ENCODE measurements at places on chromosomes 2 and 18.

GRCh38 chr2:69774984-69775982 is 33.3 kb downstream of the ANXA4 start:
- no peak for DNase-seq

- no peak for DNase-seq
Observed at GRCh38 chr2:36993841-36994620, 27.7 kb upstream of the STRN start.

DNA sequence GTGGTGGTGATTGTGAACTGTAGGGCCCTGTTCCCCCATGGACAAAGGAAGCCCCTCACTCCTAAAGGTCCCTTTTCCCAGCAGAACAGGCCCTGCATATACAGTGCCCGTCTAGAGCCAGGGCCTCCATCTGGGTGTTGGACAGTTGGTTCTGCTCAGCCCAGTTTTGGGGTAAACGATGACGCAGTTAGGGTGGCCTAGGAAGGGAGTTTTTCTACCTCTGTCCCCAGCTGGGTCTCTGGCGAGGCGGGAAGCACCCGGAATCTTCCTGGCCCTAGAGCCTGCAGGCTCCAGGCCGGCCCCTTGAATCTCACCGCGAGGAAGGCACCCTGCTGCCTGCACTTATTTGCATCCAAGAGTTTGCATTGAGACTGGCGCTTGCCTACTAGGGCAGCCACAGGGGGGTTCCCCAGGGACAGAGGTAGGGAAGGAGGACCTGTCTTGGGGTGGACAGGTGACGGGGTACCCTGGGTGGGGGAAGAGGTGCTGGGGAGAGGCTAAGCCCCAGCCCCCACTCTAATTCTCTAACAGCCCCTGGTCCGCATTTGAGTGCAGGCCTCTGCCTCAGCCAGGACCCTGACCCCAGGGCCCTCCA is 529 bp upstream of the MTA3 start:
- no peak for DNase-seq

- DNase-seq, result no peak
Observed at GRCh38 chr2:205778356-205778755, 96.1 kb downstream of the NRP2 start.

GRCh38 chr2:128279786-128280157 is 38.9 kb downstream of the HS6ST1 start:
- DNase-seq, result no peak

GRCh38 chr2:108270768-108271506 is 17.8 kb upstream of the SULT1C2 start:
- no peak for DNase-seq

GRCh38 chr2:41475959-41476358 is 571.9 kb upstream of the PKDCC start:
- DNase-seq, result no peak

- no peak for DNase-seq
Observed at GRCh38 chr18:25830787-25831186, 259.6 kb downstream of the SS18 start.

DNA sequence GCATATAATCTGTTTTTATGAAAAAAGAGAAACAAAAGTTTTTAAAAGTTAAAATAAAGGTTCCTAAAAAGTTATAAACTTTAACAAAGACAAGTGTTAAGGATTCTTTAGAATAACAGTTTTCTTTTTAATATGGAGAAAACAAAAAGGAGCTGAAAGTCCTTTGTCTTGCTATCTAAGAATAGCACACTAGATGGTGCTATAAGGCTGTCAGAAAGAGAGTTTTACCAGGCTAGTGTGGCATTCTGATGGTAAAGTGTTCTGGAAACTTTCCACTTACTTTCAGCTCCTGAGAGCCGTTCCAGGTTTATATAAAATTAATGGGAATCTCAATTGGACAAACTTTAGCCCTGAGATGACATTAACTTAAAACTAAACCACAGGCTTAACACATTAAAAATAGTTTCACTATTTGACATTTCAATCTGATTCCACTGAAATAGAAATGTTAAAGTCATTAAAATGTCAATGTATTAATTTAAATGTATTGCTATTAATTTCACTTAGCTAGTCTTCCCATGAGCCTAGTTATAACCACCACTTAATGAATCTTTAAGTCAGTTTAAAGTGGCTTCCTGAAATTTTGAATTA is 3.7 kb downstream of the FBXO48 start:
- DNase-seq, result no peak

- no peak for DNase-seq
Observed at GRCh38 chr18:68429841-68430240, 285.1 kb downstream of the TMX3 start.

GRCh38 chr2:162232671-162233070 is 10.6 kb downstream of the FAP start:
- DNase-seq, result no peak

GRCh38 chr2:25131567-25132298 is 36.6 kb downstream of the POMC start:
- no peak for DNase-seq

DNA sequence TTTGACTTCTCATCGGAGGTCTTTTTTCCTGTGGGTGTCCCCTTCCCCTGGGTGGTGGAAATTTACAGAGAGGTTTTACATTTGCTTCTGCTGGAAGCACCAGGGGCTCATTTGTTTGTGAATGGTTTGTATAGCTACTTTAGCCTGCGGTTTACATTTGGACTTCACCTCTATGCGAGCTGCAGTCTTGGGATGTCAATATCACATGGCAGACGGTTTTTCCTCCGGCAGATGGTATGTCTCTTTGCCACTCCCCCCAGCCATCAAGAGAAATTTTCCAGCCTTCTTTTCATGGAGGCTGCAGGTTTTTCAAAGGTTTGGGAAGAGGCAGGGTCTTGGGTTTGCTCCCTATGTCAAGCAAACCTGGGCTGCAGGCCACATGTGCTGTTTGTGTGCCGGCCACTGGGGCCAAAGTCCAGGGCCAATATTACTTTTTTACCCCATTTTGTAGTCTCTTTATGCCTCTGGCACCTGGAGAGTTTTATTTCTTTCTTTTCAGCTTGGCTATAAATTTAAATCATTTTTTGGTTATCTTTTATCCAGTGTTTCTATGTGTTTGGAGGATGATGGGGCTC is 23.9 kb upstream of the BOD1L2 start:
- DNase-seq, result no peak

DNA sequence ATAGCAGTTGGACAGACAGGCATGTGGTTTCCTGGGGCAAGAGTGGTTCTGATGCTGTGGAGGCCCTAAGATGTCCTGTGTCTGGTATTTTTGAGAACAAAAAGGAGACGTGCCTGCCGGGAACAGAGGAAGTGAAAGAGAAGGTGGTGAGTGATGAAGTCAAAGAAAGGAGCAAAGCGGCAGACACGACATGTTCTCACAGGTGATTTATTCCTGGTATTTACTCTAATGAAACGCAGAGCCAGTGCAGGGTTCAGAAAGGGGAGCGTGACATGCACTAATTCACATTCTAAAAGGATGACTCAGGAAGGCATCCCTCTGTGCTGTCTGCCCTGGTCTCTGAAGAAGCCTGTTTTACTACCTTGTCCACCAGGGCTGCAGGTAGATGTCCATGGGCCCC is 211.0 kb downstream of the KCNE4 start:
- no peak for DNase-seq

DNA sequence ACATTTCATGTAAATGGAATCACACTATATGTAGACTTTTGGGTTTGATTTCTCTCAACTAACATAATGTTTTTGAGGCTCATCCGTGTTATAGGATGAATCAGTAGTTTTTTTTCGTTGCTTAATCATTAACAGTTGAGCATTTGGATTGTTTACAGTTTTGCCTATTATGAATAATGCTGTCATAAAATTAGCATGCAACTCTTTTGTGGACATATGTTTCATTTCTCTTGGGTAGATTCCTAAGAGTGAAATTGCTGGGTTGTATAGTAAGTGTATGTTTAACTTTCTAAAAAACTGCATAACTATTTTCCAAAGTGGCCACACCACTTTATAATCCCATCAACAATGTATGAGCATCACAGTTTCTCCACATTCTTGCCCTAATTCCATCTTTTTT is 7.7 kb upstream of the RHBDD1 start:
- no peak for DNase-seq

GRCh38 chr2:218319813-218320365 is 27.6 kb upstream of the TMBIM1 start:
- no peak for DNase-seq

DNA sequence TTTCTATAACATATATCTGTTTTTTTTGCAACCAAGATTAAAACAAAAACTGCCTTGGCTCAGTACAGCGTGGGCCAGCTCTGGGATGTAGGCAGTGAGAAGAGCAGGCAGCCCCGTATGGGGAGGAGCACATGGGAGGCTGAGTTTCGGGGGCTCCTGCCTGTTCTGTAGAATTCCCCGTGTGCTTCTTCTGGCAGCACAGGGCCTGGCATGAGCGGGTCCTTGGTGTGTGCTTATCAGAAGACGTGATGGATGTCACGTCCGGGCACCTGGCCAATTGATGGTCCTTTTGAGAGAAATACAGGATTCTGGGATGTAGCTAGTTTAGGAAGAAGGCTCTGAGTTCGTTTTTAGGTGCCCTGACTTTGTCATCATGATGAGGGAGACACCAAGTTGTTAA is 16.2 kb downstream of the IMPA2 start:
- DNase-seq, result no peak

DNA sequence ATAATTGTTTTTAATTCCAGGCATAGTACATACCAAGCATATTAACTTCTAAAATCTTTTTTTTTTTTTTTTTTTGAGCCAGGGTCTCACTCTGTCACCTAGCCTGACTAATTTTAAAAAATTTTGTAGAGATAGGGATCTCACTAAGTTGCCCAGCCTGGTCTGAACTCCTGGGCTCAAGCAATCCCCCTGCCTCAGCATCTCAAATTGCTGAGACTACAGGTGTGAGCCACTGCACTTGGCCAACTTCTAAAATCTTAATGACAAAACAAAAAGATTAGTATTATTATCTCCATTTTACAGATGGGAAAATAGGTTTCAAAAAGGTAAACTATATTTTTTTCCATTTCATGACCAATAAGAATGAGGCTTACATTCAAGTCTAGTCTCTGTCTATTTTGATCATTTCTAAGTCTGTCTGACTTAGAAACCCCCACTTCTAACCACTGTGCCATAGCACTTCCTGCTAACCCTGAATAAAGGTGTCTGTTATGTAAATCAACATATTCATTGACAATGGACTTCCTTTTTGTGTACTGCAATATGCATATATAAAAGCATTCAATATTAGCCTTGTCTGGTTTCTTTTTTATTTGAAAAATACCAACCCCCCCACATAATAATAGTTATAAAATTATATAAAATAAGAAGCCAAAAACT is 28.7 kb upstream of the ZEB2 start:
- no peak for DNase-seq

GRCh38 chr2:234329202-234329960 is 167.5 kb downstream of the ARL4C start:
- no peak for DNase-seq

DNA sequence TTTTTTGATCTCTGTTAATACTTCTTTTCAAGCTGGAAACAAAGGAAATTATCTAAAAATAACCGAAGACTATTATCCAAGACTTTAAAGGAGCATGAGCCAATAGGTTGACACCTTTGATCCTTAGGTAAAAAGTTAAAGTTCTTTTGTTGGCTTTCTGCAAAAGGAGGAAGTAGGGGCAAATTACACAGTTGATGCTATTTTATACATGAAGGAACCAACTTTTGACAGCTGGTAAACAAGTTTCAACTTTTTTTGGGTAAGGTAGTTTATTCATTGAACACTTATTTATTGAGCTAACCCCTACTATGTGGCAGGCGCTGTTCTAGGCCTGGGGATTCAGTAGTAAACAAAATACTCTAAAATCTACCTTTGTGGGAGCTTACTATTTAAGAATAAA is 66.6 kb upstream of the ZEB2 start:
- DNase-seq, result no peak

DNA sequence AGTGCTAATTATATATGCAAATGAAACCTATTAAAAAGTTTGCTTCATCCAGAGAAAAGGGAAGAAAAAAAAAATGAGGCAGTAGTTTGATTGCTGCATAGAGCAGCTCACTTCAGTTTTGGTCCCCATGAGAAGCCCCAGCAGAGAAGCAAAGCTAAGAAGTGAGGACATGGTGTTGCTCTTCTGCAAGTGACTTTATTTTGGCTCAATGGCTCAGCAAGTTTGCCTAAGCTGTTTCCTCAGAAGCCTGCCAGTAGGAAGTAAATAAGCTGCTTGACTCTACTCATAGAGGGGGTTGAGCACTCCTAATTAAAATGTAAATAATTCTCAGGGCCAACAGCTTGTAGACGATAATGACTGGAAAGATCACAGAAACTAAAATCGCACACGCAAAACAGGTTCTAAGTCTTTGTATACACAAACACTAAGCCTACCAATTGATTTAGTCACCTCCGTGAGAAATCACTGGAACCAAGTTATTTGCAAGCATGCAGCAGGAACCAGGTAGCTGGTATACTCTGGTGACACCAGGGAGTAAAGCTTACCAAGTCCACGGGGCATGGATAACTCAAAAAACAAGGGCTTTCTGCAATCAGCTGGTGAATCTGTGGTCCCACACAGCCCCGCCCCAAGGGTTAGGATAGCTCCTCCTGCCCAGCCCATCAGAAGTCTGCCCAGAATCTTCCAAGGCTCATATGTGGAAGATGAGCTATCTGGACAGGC is 39.7 kb upstream of the NABP1 start:
- DNase-seq, result no peak

GRCh38 chr2:200507179-200507578 is 2.7 kb downstream of the KCTD18 start:
- no peak for DNase-seq

GRCh38 chr2:20506201-20506685 is 59.4 kb downstream of the RHOB start:
- DNase-seq, result no peak

GRCh38 chr2:1628893-1629292 is 115.4 kb downstream of the PXDN start:
- DNase-seq, result no peak

DNA sequence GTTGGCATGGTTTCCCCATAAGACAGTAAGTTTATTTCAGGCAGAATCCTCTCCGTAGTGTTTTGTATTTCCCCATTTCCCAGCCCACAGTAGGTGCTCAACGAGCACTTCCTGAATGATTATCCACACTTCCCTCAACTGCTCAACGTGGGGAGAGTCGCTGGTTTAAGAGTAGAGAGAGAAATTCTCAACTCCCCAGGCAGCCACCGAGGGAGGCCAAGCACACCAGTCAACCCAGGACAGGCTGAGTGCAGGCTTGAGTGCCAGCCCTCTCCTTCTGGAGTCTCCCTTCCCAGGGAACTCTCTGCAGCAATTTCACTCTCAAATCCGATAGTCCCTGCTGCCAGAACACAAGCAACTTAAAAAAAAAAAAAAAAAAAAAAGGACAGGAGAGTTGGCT is 92.0 kb upstream of the LMAN1 start:
- DNase-seq, result no peak

DNA sequence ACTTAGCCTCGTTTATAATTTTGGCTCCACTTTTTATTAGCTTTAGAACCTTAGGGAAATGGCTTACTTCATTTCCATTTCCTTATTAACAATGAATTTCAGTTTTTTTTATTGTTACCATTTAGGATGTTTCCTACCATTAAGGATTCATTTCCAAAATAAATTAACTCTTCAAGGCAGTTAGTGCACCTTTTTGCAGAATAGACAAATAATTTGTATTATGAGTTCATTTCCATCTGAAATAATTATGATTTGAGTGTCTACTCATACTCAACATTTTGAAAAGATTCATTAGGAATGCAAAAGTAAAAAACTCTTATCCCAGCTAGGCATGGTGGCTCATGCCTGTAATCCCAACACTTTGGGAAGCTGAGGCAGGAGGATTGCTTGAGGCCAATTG is 186.8 kb upstream of the STON1 start:
- DNase-seq, result no peak

All from D721Med (cell line).